Activated CD8-positive, alpha-beta T cell treated with anti-CD3 and anti-CD28 coated beads, Interleukin-2, amount 10 ng/mL, durations not matched to agents 7 days and 5 days (primary cell): ENCODE measurements at places on chromosomes 7 and 10. TPM values are rescaled to one million over a fixed set of nuclear protein-coding genes. Genes with fewer than 3 reads are reported as not detected.

EBF3 gene
- total RNA-seq, result not detected

EVX1 gene
- total RNA-seq, result not detected

- H3K4me3 ChIP-seq, result no peak overlapping the region
- no peaks in the 10 kb centered on the region for H3K36me3 ChIP-seq
- no peaks in the 10 kb centered on the region for H3K27me3 ChIP-seq
- no peak overlapping the region for H3K27ac ChIP-seq
- no peaks in the 10 kb centered on the region for H3K4me1 ChIP-seq
- DNase-seq, result no peak
These were observed 146.5 kb upstream of the MEOX2 start for GRCh38 chr7:15832996-15833395.

DNA sequence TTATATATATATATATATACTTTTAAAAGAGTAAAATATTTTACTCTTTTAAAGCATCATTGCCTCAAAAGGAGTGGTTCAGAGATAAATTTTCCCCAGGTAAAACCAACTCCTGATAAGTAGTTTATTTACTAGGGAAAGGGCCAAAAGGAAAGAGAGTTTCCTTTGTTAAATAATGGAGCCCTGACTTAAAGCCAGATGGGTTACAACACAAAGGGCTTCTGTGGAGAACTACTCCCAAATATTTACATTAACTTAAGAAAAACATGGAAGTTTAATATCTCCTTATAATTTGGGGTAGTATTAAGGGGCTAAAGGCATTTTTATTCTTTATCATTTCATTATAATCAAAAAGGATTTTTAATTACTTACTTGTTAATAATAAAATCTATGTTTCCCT, 8.5 kb upstream of the CAV1 start:
- peaks cover 10% of the 10 kb centered on the region for H3K4me1 ChIP-seq
- H3K27ac ChIP-seq, result no peak overlapping the region
- H3K27me3 ChIP-seq, result peaks cover 34% of the 10 kb centered on the region
- no peak overlapping the region for H3K4me3 ChIP-seq

DNA sequence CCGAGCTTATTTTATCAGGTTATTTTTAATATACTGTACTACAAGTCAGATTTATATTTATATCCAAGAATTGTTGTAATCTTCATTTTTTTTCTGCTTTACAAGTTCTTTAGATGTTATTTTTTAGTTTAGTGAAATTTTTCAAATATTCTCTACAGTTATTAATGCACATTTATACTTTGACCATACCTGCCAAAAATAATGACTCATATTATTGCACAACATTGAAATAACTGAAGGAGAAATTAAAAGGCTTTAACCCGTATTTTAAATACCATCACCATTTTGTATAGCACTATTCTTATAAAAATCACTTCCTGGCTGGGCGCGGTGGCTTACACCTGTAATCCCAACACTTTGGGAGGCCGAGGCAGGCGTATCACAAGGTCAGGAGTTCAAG, 278.5 kb downstream of the BICC1 start:
- no peak overlapping the region for H3K27ac ChIP-seq
- no peaks in the 10 kb centered on the region for H3K36me3 ChIP-seq
- H3K4me1 ChIP-seq, result no peaks in the 10 kb centered on the region
- DNase-seq, result no peak
- H3K27me3 ChIP-seq, result no peaks in the 10 kb centered on the region
